ENCODE measurements at places on chromosomes 4 and X. TPM values are rescaled to one million over a fixed set of nuclear protein-coding genes. Genes with fewer than 3 reads are reported as not detected.

GRCh38 chr4:31194823-31195222 lies 474.7 kb downstream of the PCDH7 start:
- no peak for DNase-seq

Gene SPANXB1
- 0.55 TPM for total RNA-seq

DNA sequence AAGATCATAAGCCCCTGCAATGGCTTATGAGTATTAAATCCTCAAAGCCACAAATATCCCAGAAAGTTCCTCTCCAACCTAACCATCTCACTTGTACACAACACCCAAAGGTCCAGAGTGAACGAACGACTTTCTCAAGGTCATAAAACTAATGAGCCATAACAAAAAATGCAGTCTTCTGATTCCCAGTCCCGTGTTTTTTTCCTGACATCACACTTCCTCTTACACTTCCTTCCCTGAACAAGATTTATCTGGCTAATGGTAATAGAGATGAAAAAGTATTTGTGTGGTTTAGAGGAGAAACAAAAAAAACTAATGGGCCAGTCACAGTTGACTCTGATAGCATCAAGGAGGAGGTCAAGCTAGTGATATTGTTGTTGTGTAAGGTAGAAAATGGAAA lies 99.5 kb upstream of the KLHL13 start:
- peak; percentile 16 for DNase-seq

- DNase-seq, result peak; percentile 39
Observed at GRCh38 chr4:171017593-171017992, 795.6 kb upstream of the GALNTL6 start.

Gene STK32B
- 0.37 TPM for total RNA-seq

GRCh38 chrX:15838017-15838416 lies 16.6 kb downstream of the AP1S2 start:
- DNase-seq, result no peak

DNA sequence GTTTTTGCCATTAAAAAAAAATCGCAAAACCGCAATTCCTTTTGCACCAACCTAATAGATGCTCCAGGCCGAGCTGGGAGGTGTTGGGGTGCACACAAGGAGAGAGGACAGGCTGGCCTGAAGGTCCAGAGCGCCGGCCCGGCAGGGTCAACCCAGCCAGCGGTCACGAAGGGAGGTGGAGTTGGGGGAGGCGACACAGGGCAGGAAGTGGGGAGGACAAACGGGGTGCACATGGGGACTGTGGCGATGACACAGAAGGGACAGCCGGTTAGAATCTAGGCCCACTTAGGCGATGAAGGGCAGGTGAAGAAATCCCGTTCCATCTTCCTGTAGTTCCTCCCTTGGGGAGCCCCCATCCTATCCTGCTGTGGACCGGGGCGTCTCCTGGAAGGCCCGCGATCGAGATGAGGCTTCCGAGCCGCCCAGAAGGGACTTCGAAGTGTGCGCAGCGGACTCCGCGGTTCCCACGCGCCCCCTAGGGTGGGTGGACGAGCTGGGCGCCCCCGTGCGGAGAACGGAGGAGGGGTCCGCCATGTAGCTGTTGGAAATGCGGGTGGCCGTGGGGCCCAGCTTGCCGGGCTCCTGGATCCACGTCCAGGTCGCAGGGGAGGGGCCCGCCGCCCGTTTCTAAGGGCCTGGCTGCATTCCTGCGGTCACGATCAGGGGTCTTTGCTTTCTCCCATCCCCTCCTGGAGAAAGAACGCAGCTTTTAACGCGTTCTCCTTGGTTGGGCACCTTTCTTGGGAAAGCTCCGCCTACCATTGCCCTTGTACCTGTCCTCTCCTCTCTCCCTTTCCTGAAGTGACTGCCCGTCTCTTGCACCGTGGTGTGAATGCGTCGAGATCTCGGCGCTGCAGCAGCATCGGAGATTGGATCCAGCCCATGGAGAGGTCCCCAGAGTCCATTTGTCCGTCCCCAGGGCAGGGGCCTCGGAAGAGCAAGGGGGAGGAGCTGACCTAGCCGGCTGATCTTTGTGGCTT lies 17.0 kb upstream of the HPF1 start:
- no peak for DNase-seq

DNA sequence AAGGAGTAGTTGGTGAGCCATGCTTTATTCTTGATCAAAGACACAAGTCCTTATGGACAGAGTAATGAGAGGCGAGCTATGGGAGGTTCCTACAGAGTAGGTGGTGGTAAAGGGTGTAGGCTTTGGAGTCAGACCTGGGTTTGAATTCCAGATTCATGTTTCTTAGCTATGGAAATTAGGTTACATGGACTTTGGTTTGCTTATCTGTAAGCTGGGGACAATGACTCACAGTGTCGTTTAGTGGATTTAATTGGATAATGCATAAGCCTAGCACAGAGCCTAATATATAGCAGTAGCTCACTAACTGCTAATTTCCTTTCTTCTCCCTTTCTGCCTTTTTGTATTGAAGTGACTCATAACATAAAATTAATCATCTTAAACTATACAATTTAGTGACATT lies 5.0 kb upstream of the TRPC5 start:
- no peak for DNase-seq

GRCh38 chrX:140297273-140297672 lies 207.6 kb downstream of the SOX3 start:
- no peak for DNase-seq

DNA sequence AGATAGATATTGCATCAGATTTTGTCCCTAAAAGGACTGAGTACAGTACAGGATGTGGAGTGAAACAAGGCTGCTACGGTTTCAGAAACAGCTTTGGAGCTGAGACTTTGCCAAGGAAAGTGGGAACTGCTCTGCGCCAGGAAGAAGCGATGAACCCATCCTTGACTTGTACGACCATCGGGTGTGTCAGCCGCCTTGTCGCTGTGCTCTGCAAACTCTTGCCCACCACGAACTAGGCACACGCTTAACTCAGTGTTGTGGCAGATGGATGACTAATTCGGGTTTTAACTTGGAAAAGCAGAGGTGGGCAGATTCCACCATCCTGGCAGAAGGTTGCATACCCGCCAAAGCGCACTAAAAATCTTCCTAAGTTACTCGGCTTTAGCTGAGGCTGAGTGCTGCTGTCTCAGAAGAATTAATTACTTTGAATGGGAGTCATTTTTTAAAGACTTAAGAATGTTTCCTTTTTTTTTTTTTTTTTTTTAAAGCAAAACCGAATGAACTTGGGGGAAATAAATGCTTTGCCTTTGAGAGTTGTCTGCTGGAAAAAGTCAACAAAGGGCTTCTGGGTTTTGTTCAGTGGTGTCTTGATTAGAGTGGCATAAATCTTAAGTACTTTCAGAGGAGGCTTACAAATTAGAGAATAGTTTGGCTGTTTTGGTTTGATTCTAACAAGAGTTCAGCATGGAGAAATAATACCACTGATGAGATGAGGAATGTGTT lies 69.5 kb downstream of the SHROOM2 start:
- peak; percentile 24 for DNase-seq

GRCh38 chr4:95231681-95232080 lies 317.1 kb downstream of the UNC5C start:
- no peak for DNase-seq

Gene SORBS2
- 14.6 TPM for total RNA-seq

DNA sequence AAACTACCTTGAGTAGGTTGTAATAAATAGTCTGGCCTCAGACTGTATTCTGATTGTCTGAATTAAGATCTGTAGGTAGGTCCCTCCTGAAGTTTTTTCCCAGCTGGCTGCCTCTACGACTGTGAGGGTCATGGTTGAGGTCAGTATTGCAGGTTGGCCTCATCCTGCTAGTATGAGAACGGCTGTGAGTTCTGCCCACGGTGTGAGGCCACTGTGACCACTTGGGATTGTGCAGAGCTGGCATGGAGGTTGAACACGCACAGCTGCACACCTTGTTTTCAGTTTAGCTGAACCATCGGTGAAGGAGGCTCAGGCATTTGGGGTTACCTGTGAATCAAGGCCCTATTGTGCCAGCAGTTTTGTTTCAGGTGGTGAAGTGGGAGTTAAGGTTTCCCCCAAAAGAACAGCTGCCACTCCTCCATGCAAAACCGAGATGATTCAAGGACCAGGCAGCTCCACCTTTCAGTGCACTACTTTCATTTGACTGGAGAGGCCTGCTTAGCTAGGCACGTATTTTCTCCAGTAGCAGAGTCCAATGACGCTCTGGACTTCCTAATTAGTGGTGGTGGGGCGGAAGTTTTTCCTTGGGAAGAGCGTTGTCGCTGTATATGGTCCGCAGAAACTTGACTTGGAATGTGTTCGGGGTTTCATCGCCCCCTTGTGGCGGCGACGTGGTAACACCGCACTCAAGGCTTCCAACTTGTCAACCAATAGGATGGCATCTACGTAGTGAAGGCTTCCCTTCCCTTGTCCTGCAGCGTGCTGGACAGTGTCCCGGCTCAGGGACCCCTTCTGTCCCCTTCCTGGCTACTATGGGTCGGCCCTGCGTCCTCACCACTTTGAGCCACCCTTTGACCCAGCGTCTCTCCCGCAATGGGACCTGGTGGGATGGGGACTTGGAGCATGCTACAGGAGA lies 13.8 kb downstream of the CMC4 start:
- peak; percentile 70 for DNase-seq

DNA sequence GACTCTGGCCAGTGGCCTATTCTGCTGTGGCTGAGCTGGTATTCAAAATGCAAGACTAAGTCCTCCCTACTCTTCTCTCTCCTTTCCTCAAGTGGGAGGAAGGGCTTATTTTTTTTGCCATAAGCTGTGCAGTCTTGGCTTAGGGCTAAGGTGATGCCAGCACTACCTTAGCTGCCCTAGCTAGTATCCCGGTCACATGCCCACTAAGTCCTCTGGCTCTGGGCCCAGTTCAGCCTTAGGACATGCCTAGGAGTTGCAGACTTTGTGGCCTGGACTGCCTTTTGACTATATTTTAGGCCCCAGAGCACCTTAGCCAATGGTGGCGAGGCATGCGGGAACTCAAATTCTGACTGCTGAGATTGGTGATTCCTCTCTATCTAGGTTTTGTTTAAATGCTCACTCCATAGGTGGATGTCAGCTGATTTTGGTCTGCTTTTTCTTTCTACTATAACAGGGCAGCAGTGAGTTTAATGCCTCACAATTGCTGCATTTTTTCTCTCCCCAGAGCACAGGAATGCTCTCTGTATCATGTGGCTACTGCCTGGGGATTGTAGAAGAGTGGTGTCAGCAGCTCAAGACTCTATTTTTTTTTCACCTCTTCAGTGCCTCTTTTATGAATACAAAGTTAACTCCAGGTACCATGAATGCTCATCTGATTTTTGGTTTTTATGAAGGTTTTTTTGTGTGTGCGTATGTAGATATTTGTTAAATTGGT lies 472.9 kb upstream of the GRID2 start:
- no peak for DNase-seq

GRCh38 chr4:23039818-23040217 lies 347.1 kb downstream of the GBA3 start:
- DNase-seq, result no peak

DNA sequence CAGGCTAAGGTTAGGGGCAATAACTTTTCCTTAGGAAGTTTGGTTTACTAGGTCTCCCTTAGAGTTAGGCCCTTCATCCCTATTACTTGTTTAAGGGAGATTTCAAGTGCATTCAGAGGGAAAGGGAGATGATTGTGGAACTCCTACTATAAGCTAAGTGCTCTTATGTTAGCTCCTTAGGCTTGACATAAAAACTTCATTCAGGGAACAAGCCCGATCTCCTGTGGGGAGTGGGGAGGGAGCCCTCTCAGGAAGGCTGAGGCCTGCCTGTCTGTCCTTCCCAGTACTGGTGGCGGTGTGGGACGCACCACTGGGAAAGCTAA lies 8.0 kb downstream of the KLF3 start:
- DNase-seq, result no peak

DNA sequence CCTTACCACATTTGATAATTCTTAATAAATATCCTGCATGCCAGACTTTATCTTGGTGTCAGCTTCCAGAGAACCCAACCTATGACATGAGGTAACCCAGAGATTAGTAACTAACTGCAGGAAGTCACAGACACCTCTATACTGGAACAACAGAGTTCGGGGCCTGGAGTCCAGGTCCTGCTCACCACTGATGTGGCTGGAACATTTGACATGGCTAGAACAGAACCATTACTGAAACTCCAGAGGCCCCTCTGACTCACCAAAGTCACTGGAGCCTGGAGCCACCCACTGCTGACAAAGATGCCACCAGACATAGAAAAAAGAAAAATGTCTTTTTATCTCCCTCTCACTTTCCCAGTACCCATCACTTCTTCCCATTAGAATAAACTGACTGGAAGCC lies 403.7 kb downstream of the MID1IP1 start:
- DNase-seq, result no peak

Gene SUPT20HL2
- total RNA-seq, result not detected

Gene REELD1
- not detected for total RNA-seq

DNA sequence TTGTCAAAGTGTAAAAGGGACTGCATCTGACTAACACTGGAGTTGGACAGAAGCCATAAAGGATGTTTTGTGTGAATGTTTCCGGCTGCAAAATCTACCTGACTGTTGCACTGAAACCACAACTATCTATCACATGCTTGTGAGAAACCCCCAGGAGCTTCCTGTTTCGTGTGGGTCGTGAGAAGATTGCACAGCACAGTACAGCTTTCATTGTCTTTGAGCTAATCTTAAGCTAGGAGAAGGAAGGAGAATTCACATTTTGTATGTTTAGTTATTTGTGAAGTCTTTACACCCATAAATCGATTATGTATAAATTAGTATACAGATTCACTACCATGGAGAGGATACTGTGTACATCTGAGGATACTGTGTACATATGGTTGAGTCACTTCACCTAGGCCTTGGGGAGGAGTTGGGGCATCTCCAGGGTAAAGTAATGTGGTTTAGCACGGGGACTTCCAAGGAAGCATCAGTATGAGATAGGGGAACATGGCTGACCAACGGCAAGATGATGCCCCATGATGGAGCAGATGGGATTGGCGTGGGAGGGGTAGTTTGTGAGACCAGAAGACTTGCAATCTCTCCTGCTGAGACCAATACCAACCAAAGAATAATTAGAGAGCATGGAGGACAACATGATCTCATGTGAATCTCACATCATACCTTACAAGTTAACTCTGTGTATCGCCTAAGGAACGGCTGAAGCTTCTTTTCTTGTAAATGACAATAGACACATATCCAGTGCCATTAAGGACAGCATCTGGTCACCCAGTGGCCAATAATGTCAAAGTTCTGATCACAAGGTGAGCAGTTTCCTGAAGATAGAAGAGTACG lies 43.1 kb upstream of the FAM9C start:
- peak; percentile 89 for DNase-seq

Gene PABPC5
- total RNA-seq, result not detected

- DNase-seq, result peak; percentile 54
Observed at GRCh38 chrX:54076903-54077302, 32.6 kb upstream of the PHF8 start.

- DNase-seq, result no peak
Observed at GRCh38 chr4:188854436-188854835, 715.2 kb downstream of the TRIML1 start.

- DNase-seq, result peak; percentile 3
Observed at GRCh38 chr4:43163101-43163792, 270.7 kb downstream of the GRXCR1 start.

GRCh38 chr4:8333726-8334460 lies 64.3 kb downstream of the HTRA3 start:
- no peak for DNase-seq

DNA sequence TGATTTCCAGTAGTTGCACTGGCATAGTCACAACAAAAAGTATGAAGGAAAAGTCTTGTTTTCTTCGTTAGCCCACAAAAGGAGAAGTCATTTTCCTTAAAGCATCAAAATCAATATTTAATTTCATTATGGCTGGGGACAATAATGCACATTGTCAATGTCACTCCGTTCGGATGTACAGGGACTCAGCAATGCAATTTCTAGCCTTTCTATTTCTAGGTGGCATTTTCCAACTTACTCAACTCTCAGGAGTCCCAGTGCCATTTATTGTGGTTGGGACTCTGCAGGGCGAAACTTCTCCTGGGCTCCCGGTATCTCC lies 99.6 kb downstream of the CEP135 start:
- no peak for DNase-seq

Data from HT1080 (cell line).